ENCODE measurements at places on chromosomes 3 and 15.

GRCh38 chr3:24191801-24192403 lies 246.8 kb downstream of the NR1D2 start:
- DNase-seq = no peak

- no peak for DNase-seq
Measured at GRCh38 chr3:16589867-16590624, 15.2 kb downstream of the DAZL start.

DNA sequence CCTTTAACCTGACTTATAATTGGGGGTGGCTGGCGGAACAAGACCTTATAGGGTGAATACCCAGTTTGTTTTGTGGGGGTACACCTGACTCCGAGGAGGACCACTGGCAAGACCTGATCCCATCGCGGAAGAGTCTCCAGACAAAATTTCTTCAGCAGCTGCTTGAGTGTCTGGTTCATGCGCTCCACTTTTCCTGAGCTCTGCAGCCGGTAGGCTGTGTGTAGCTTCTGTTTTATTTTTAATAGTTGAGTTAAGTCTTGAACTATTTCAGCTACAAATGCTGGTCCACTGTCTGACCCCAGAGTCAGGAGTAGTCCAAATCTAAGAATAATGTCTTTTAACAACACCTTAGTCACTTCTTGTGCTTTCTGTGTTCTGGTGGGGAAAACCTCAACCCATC lies 21.2 kb upstream of the NOX5 start:
- no peak for DNase-seq

- DNase-seq = no peak
Measured at GRCh38 chr3:126205717-126206655, 25.6 kb upstream of the ALDH1L1 start.

DNA sequence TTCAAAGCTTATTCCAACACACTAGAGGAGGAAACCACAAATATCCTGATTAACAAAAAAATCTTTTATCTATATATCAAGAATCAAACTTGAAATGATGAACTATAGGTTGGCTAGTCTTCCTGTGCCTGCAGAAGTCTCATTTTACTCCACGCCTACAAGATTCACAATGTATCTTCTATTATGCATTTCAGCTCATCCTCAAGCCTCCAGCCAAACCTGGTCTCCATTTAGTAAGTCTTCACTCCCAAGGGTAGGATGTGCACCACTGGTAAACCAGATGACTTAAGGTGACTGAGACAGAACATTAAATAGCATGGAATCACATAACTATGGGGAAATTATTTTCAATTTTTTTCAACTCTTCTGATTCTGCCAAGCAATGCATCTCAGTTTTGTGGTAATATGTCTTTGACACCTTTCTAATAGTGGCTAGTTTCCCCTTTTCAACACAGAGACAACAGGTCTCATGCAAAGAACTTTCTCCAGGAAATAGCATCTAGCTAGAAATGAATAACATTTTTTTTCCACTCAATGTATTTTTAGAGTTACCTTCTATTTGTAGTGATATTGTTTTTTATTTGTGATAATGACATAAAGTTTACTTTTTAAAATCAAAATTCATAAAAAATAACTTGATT lies 166.9 kb downstream of the TNIK start:
- DNase-seq = no peak

Measured in NCI-H446 (cell line).